ENCODE measurements at places on chromosomes 3 and 15.

DNA sequence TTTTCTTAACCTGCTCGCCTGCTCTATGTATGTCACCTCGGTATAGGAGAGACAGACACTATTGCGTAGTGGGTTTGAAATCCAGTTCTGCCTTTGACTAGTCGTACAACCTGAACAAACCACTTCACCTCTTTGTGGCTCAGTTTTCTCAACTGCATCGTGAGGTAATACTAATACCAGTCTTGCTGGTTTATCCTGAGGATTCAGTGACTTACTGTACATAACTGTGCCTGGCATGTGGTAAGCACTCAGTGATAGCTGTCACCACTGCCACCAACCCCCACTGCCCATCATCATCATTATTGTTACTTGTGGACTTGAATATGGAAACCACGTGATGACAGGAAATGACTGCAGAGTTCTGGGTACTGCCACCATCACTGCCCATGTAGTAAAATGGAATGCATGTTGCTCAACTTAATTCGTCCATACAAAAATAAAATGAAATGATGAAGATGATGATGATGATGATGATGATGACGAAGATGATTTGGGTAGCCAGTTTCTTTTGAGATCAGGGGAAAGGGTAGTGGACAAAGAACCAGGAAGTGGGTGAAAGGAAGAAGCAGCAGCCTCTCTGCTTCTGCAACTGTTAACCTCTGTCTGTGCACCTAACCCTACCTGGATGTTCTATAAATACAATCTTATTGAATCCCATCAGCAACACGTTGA is 228.1 kb downstream of the FEZF2 start:
- no peak for DNase-seq

DNA sequence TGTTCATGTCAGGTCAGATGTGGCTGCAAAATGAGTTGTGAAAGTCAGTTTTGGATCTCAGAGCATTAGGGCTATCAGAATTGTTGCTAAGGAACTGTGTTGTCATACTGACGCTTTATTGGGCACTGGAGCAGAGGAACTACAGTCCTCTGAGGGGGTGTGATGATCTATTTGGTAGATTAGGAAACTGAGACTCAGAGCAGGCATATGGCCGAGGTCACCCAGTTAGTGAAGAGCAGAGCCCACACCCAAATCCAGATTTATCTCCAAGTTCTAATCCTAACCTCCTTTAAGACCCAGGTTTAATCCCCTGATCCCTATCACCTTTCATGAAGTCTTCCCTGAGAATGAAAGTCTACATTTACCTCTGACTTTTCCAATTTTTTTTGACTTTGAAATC is 25.6 kb upstream of the GLCE start:
- no peak for DNase-seq

DNA sequence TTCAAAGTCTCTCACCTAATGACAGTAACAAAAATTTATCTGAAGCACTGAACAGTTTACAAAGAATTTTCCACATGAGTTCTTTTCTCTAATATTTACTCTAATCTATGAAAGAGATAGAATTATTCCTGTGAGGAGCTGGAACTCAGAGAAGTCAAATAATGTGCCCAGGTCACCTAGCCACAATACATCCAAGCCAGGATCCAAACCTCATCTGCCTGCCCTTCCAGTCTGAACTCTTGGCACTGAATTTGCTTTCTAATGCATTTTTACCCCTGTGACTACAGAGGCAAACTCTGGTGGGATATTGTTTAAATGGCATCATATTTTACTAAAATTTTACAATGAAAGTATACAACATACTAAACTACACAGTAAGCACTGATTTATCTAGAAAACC is 191.4 kb upstream of the RORA start:
- DNase-seq = no peak

DNA sequence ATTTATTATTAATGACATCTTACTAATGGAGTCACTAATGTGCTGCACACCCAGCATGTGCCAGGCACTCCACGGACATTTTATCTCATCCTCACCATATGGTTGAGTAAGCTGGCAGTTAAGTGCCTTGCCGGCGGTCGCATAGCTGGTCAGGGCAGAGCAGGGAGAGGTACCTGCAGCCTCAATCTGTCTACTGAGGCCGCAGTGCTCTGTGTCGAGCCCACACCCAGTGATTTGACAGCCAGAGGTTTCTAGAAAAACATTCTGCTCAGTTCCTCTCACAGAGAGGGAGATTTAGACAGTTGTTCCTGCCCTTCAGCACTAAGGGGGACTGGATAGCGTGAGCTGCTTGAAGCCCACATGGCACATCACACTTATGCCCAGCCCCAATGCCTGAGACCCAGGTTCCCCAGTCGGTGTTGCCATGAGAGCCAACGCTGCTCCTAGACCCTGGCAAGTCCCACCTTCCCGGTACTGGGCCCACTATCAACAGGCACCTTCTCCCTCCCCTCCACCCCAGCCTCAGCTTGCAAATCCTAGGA is 2.6 kb downstream of the LIPC start:
- DNase-seq = no peak

- no peak for DNase-seq
Observed at GRCh38 chr3:7272203-7272602, 411.3 kb downstream of the GRM7 start.

GRCh38 chr3:40828741-40829415 is 304.1 kb downstream of the ZNF621 start:
- DNase-seq = no peak

- DNase-seq = no peak
Observed at GRCh38 chr3:32613183-32613582, 42.5 kb upstream of the DYNC1LI1 start.

DNA sequence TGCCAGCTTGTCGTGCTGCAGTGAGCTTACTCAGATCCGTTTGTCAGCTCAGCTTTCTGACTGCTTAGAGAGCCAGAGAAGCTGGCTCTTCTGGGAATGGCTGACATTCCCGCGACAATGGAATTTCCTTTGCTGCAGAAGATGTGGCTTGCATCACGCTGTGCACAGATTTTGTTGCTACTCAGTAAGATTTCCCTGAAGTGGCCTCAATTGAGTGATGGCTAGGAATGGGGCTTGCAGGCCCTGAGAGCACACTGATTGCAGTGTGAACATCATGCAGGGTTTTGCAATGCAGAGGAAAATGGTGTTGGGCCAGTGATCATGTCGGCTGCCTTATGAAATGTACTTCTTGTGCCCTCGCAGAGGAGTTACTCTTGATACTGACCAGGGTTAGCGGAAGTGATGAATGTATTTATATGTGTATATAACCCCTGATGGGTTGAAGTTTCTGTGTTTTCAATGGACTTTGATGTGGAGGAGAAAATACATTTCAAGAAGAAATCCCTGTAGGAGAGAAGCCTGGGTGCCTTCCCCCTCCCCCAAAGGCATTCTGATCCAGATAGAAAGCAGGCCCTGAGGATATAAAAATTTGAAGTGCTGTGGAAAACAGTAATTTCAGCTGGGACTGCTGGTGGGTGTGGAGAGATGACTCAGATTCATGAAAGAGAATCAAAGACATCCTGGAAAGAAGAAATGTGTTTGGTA is 102.5 kb upstream of the PDZRN3 start:
- DNase-seq = no peak

DNA sequence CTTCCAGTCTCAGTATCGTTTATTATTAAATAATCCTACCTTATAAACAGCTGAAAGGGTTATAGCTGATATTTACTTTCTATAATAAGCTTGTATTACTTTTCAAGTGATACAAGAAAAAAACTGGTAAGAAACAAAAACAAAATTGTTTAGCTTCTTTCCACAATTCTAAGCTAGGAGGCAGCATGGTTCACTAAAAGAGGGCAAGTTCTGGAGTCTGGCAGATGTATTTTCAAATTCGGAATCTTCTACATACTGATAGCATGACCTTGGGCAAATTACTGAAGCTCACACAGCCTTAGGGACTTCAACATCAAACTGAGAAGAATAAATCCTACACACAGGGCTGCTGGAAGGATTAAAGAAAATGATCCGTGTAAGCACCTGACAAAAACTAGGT is 15.4 kb downstream of the C15orf62 start:
- no peak for DNase-seq

GRCh38 chr3:99902091-99902490 is 84.4 kb downstream of the CMSS1 start:
- DNase-seq = no peak

DNA sequence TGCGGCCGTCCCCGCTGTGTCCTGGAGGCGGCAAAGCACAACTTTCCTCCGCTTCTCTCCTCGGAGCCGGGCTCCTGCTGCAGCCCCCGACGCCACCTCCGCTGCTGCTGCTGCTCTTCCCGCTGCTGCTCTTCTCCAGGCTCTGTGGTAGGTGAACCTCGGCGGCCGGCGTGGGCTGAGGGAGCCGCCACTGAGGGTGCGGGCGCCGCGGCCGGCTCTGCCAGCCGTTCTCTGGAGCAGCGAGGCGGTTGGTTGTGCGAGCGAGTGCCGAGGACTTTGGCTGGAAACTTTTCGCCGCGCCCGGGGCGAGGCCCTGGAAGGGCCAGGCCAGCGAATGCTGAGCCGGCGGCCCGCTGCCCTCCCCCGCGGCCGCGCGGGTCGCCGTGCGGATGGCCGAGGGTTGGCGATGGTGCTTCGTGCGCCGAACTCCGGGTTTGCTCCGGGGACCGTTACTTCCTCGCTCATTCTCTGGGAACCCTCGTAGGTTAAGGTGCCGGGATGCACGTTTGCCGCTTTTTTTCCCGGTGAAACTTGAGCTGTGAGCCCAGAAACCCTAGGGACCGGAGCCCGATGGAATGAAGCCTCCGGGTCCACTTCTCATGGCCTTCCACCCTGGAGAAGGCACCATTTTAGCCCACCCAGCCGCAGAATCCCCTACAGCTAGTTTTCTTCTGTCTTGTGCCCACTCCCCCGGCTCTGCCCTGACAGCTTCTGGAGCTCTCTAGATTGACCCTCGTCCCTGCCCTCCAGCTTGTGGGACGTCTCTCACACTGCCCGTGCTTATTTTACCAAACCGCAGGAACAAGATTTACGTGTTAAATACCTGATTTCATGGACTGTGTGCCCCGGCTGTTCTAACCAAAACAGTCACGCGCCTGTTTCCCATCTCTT is 660 bp downstream of the NECTIN3 start:
- DNase-seq = peak; percentile 16

DNA sequence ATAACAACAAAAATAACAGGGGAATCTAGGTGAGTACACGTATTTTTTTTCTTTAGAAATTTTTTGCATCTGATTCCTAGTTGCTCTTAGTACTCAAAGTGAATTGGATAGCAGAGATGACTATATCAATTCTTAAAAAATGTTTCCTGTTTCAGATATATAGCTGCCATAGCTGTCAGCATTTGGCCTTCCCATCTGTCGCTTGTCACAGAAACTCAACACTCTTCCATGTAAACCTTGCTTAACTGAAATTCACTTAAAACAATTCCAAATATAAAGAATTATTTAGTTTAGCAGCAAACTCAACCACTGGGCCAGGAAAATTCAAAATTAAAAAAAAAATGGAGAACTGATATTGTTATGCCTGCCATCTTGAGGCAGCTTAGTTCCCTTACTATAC is 807.5 kb downstream of the IGSF11 start:
- no peak for DNase-seq

GRCh38 chr3:74711913-74712512 is 97.6 kb upstream of the CNTN3 start:
- DNase-seq = no peak

DNA sequence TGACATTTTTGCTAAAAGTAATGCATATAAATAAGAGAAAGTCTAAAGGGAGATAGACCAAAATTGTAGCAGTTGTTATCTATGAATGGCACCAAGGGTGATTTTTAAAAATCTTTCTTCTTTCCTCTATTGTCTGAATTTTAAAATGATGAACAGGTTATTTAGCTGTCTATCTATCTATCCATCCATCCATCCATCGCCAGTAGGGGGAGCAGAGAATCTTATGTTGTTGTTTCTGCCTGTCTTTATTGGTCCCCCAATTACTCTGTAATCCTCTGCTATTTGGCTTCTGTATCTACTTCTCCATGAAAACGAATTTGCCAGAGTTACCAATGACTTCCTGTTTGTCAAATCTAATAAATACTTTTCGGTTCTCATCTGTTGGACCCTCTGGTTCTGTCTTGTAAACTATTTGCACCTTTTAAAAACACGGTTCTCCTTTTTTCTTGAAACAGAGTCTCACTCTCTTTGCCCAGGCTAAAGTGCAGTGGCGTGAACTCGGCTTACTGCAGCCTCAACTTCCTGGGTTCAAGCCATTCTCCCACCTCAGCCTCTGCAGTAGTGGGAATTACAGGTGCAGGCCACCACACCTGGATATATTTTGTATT is 86.0 kb downstream of the ECT2 start:
- DNase-seq = peak; percentile 3
